ENCODE measurements at places on chromosomes 1 and 21. TPM values are rescaled to one million over a fixed set of nuclear protein-coding genes. Genes with fewer than 3 reads are reported as not detected.

DNA sequence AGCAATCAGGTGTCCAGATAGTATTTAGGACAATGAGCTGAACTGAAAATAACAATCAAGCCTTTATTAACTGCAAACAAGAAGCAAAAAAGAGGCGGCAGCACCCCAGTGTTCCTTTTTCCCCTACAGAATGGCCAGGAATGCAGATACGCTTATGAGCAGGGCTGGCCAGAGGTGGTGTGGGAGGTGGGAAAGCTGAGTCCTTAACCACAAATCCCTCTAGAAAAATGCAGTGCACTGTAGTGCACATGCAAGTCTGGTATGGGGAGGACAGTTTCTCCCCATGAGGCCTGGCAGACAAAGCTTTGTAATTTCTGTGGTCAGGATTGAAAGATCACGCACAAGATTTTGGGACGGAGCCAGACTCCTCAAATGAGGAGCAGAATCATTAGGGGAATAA lies 10.7 kb upstream of the IFNAR1 start:
- no peaks in the 10 kb centered on the region for H3K4me1 ChIP-seq
- no peak overlapping the region for H3K4me3 ChIP-seq
- H3K36me3 ChIP-seq = no peaks in the 10 kb centered on the region
- peaks cover 31% of the 10 kb centered on the region for H3K27me3 ChIP-seq
- H3K27ac ChIP-seq = no peak overlapping the region

- peaks cover 15% of the 10 kb centered on the region for H3K4me1 ChIP-seq
- H3K36me3 ChIP-seq = peaks cover 20% of the 10 kb centered on the region
- peak overlapping the region; percentile 52 for H3K27ac ChIP-seq
- H3K27me3 ChIP-seq = no peaks in the 10 kb centered on the region
- DNase-seq = no peak
- no peak overlapping the region for H3K4me3 ChIP-seq
Measured at GRCh38 chr1:15426492-15427279, 11.6 kb upstream of the CTRC start.

LHX8 gene
- not detected for total RNA-seq

DNA sequence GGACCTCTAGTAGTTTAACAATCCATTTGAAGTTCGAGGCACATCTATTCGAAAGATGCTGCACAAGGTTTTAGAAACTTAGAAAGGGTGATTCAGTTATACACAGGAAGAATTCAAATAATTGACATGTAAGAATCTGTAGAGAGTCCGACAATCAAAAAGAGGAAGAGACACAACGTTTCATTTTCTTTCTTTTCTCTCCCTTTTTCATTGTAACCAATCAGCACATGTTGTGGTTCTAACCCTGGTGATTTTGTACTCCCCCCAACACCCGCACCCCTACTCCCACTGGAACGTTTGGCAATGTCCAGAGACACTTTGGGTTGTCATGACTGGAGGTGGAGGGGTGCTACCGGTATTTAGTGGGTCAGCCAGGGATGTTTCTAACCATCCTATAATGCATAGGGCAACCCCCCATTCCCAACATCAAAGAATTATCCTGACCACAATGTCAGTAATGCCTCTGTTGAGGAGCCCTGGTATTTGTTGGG lies 4.9 kb downstream of the TGFB2 start:
- peaks cover 2% of the 10 kb centered on the region for H3K36me3 ChIP-seq
- H3K4me1 ChIP-seq = peaks cover 27% of the 10 kb centered on the region
- H3K27me3 ChIP-seq = peaks cover 55% of the 10 kb centered on the region
- no peak for DNase-seq
- no peak overlapping the region for H3K27ac ChIP-seq

GRCh38 chr21:26815197-26815596 lies 30.0 kb downstream of the ADAMTS1 start:
- peaks cover 10% of the 10 kb centered on the region for H3K27me3 ChIP-seq
- no peak overlapping the region for H3K27ac ChIP-seq
- no peak overlapping the region for H3K4me3 ChIP-seq
- DNase-seq = no peak
- no peaks in the 10 kb centered on the region for H3K36me3 ChIP-seq

GRCh38 chr1:160860840-160861505 lies 1.7 kb downstream of the CD244 start:
- H3K27me3 ChIP-seq = peaks cover 4% of the 10 kb centered on the region
- H3K4me3 ChIP-seq = no peak overlapping the region
- no peak overlapping the region for H3K27ac ChIP-seq
- peaks cover 26% of the 10 kb centered on the region for H3K4me1 ChIP-seq
- no peak for DNase-seq

ADAM30 gene
- total RNA-seq = not detected

GRCh38 chr1:178633056-178633455 lies 92.0 kb upstream of the RALGPS2 start:
- H3K36me3 ChIP-seq = no peaks in the 10 kb centered on the region
- H3K27ac ChIP-seq = no peak overlapping the region
- H3K4me1 ChIP-seq = no peaks in the 10 kb centered on the region
- DNase-seq = no peak
- H3K27me3 ChIP-seq = no peaks in the 10 kb centered on the region
